ENCODE measurements at places on chromosomes 16 and 17.

DNA sequence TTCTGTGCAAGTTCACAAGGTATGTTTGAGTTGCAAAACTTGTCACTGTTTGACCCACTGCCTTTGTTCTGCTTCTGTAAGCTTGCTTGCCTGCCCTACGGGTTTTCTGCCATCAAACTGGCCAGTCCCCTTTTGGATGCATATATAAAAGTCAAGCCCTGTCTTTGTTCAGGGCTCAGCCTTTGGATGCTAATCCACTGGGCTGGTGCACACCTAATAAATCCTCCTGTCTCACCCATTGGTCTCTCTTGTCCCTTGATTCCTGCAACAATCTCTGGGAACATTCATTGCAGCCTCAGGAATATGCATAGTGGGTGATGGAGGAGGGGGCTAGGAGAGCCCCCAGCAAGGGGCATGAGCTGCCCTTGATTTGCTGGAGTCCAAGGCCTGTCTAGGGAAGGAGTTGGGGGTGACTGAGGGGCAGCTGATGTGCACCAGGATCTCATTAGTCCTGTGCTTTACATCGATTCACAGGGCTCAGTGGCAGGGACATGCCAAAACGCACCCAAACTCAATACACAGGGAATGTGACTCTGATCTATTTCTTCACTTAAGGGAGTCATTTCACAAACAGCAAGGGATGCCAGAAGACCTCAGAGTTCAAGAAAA, 225.4 kb upstream of the NLRP1 start:
- no peak for DNase-seq

DNA sequence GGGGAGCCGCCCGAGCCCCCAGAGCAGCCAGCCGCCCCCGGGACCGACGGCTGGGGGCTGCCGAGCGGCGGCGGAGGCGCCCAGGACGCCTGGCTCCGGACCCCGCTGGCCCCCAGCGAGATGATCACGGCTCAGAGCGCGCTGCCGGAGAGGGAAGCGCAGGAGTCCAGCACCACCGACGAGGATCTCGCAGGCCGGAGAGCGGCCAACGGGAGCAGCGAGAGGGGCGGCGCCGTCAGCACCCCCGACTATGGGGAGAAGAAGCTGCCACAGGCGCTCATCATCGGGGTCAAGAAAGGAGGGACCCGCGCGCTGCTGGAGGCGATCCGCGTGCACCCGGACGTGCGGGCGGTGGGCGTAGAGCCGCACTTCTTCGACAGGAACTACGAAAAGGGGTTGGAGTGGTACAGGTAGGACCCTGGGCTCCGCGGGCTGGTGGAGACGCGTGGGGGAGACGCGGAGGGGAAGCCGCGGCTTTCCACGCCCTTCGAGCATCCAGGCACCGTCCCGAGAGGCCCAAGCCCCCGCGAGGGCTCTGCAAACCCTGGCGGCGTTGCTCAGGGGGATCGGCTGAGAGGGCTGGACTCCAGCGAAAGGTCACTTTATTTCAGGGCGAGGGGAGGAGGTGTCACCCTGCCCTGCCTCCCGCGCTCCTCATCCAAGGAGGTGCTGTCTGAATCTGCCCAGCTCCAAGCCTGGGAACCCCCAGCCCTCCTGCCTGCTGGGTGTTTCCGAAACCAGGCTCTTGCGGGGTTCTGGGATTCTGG, 1.2 kb downstream of the HS3ST4 start:
- DNase-seq: no peak

DNA sequence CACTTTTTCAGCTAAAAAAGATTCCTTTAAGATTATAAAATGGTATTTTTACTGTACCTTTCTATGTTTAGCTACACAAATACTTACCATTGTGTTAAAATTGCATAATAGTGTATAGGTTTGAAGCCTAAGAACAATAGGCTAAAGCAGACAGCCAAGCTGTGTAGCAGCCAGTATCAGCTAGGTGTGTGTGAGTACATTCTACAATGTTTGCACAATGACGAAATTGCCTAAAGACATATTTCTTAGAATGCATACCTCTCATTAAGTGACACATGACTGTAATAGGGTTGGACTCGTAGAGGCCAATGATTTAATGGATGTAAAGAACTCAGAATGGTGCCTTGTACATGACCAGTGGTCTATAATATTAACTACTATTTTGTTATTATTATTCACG, 1.9 kb upstream of the MT1B start:
- no peak for DNase-seq

GRCh38 chr16:78749745-78750268, 650.4 kb downstream of the WWOX start:
- no peak for DNase-seq

- DNase-seq: peak; percentile 37
Observed at GRCh38 chr17:17919169-17920107, 52.8 kb downstream of the TOM1L2 start.

- no peak for DNase-seq
Observed at GRCh38 chr16:10519929-10520868, 60.2 kb downstream of the EMP2 start.

GRCh38 chr16:52471650-52472370, 75.1 kb downstream of the TOX3 start:
- DNase-seq: no peak

DNA sequence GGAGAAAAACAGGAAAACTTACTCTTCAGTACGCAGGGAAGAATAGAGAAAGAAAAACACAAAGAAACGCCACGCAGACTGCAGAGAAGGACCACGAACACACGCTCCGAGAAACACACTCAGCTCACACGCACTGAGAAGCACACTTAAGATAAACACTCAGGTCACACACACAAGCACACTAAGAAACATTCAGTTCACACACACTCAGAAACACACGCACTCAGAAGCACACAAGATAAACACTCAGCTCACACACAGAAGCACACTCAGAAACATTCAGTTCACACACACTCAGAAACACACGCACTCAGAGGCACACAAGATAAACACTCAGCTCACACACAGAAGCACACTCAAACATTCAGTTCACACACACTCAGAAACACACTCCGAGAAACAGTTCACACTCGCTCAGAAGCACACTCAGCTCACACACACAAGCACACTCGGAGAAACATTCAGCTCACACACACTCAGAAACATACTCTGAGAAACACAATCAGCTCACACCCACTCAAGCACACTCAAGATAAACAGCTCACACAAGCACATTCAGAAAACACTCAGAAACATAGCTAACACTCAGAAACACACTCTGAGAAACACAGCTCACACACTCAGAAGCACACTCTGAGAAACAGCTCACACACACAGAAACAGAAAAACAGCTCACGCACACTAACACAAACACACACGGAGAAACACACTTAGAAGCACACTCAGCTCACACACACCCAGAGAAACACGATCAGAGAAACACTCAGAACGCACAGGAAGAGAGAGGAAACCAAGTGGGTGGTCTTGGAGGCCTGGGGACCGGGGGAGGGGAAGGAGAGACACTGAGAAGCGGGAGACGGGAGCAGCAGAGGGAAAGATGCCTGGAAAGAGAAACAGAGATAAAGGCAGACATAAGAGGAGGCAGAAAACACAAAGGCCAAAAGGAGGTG, 908 bp downstream of the TMEM98 start:
- DNase-seq: no peak

DNA sequence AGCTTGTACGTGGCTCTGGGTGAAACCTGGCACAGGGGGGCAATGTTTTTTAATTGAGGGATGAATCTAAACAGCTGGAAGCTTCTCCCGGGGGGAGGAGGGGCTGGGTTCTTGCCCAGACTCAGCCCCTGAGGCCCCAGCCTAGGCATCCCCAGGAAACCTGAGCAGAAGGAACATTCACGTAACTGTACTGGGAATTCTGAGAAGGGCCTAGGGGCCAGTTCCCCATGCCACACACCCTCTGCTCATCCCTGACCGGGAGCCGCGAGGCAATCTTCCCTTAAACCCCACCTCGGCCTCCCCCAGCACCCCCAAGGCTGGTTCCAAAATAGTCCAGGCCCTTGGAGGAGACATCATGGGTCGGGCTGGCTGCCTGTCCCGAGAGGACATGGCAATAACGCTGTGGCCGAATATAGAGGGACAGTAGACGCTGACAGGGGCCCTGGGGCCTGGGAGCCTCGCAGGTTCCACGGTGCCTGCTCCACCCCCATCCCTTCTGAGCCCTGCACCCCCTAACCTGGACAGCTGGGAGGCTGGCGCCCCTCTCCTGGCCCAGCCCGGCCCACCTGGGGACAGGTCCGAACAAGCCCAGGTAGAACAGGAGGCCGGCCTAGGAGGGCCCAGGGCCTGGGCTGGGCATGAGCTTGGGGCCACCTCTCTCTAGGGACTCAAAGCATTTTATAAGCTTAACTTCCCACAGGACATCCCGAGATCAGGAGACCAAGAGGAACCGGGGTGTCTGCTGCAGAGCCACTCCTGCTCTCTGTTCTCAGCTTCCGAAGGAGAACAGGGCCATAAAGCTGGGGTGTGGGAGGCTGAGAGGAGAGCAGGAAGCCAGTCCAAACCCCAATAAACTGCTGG, 83.2 kb upstream of the TOB1 start:
- no peak for DNase-seq

- no peak for DNase-seq
Observed at GRCh38 chr17:46977348-46977747, 1.7 kb downstream of the RPRML start.
